ENCODE measurements at places on chromosomes 7 and 10.

DNA sequence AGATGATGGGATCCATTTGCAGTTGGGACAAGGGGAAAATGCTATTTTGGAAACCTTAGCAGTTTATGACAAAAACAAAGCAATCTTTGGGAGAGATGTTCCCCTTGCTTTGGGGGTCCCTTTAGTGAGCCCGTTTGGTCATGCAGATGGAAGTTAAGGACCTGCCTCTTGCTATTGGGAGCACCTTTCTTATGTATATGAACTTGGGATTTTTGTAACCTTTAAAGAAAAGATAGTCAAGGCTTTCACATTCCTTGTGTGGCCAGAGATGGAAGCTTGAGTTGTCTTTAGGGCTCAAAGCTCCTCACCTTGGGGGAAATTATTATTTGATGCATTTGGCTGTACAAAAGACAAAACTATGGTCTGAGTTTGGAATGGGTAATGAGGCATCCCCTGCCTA lies 179.0 kb upstream of the PLPP4 start:
- no peak for DNase-seq

DNA sequence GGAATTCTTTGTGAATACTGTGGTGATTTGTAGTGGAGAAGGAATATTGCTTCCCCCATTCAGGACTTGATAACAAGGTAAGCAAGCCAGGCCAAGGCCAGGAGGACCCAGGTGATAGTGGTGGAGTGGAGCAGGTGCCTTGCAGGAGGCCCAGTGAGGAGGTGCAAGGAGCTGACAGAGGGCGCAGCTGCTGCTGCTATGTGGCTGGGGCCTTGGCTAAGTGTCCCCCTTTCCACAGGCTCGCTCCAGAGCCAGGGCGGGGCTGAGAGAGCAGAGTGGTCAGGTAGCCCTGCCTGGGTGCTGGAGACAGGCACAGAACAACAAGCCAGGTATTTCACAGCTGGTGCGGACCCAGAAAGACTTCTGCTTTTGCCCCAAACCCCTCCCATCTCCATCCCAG lies 162.9 kb downstream of the EGFR start:
- DNase-seq: no peak

DNA sequence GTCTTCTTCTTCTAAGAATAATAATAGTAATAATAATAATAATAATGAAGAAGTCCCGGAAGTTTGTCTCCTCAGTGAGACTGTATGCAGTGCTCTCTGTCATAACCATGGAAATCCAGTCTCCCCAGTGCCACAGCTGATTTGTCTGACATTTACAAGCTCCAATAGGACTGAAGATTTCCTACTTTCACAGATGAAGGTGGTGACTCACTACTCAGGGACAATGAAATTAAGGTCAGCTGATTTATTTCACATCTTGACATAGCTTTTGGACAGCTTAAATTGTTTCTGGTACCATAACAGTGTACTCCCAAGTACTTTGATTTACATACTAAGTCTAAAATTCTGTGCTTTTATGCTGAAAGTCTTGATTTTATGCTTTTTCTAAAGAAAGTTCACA lies 6.9 kb downstream of the CELF2 start:
- peak; percentile 15 for DNase-seq

GRCh38 chr7:45988405-45989057 lies 67.5 kb upstream of the IGFBP3 start:
- no peak for DNase-seq

DNA sequence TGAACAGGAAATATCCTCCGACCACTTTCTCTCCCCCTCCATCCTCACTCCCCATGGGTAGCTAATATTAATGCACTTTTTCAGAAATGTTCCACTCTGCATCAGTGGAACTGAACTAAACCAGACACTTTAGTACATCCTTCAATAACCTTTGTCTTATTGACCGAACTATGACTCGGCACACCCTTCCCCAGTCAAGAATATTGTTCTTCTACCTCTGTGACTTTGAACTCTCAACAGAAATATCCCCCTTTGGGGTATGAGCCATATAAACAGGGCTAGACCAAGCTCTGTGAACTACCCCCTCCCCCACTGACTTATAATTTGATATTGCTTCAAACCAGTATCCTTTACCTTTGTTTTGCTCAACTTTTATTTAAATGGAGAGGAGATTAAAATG lies 57.9 kb upstream of the CAPZA2 start:
- DNase-seq: no peak

- DNase-seq: no peak
These were observed 293.4 kb downstream of the KLF6 start for GRCh38 chr10:3491571-3491970.
